A549 (cell line): ENCODE measurements at places on chromosomes 1 and 21.

DNA sequence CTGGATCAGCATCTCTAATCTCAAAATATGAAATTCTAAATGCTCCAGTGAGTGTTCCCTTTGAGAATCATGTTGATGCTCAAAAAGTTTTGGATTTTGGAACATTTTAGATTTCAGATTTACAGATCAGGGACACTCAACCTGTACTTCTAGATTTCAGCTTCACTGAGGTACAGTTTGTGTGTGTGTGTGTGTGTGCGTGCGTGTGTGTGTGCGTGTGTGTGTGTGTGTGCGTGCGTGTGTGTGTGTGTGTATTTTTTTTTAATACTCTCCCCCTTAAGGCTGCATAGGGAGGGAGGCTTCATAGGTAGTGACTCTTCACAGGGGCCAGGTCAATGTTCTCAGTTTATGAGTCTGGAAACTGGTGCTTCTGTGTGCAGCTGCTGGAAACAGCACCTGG lies 77.5 kb downstream of the BRINP2 start:
- DNase-seq = no peak

DNA sequence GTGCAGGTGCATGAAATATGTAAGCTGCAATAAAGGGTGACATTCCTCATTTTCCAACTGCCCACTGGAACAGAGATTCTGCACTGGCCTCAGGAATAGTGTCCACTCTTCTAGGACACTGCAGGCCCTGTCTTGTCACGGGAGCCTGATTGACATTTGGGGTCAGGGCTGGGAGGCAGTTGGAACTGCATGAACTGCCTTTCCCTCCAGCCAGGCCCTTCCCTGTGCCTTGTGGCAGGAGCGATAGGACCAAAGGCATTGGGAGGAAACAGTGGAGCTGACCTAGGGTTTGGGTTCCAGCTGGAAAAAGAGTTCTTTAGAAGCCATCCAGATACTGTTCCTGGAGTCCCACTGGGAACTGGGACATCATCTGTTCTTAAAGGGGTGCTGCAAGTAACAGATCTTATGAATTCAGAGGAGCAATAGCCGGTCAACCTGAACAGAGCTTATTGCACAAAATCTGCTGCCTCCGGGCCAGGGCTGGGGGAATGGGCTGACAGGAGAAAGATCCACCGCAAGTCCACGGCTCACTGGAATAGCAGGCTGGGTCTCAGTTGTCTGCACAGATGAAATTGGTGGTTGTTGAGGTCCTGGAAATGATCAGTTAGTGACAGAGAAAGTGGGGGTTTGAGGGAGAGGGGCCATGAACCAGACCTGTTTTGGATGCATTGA lies 451.7 kb downstream of the CAMTA1 start:
- DNase-seq = no peak

- no peak for DNase-seq
These were observed 43.8 kb upstream of the RAVER2 start for GRCh38 chr1:64701071-64701470.

DNA sequence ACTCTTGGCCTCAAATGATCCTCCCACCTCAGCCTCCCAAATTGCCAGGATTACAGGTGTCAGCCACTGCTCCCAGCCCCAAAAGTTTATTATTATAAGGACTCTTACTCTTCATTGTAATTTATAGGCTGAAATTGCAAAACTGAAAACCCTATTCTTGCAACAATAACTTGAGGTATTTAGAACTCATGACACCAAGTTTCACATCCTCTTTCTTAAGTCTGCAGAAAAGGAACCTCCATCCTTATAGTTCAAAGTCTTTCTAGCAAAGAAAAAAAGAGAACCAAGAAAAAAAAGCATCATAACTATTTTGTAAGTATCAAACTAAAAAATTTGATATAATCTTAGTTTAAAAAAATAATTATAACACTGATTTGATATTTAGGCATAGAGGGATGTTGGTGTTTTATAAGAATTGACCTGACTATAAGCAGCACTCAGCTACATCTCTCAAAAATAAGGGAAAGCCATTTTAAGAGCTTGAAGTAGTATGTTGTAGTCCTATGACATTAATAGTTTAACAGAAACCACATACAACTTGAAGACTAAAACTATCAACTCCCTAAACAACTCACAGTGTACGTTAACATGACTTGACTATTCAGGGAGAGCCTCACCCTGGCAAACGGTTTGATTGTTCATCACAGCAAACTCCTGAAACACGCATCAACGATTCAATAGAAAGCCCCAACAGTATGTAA lies 122.4 kb downstream of the AKT3 start:
- no peak for DNase-seq

GRCh38 chr1:85496941-85497582 lies 32.1 kb upstream of the DDAH1 start:
- DNase-seq = no peak

- peak; percentile 83 for DNase-seq
These were observed 14.8 kb upstream of the NCMAP start for GRCh38 chr1:24540906-24541710.

GRCh38 chr1:107294686-107295085 lies 153.8 kb downstream of the NTNG1 start:
- DNase-seq = no peak

DNA sequence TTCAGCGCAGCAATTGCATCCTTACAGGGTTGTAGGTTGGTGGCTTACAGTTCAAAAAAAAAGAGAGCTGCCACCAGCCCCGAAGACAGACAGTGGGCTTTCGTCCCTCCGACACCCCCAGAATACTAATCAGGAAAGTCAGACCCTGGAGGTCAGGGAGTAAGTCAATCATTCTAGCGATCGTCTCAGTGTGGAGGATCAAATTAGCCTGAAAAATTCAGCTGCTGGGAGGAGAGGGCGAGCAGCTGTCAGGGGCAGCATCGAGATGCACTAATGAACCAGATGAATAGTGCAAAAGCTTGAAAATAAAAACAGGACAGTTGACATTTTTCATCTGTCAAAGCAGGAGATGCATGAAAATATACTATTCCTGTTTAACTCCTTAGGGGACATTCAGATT lies 138.4 kb downstream of the NEK7 start:
- DNase-seq = no peak

DNA sequence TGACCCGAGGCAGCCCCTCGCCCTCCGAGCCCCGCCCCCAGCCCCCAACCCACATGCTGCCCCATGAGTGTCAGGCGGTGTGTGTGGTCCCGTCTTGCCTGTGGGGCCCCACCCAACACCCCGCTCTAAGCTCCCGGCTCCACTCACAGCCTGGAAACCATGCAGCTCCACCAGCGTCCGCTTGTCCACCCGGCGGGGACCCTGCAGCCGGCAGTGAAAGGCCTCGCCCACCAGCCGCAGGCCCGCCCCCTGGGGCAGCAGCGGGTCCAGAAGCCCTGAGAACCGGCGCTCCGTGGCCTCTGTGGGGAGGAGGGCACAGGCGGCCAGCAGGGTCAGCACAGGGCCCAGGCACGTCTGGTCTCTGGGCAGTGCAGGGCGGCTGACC lies 2.7 kb downstream of the C1QTNF12 start:
- no peak for DNase-seq
